ENCODE measurements at places on chromosomes 7 and 10.

GRCh38 chr7:137951700-137952425, 50.0 kb downstream of the CREB3L2 start:
- no peak for DNase-seq

GRCh38 chr10:3426190-3426845, 253.7 kb upstream of the PITRM1 start:
- DNase-seq = no peak

DNA sequence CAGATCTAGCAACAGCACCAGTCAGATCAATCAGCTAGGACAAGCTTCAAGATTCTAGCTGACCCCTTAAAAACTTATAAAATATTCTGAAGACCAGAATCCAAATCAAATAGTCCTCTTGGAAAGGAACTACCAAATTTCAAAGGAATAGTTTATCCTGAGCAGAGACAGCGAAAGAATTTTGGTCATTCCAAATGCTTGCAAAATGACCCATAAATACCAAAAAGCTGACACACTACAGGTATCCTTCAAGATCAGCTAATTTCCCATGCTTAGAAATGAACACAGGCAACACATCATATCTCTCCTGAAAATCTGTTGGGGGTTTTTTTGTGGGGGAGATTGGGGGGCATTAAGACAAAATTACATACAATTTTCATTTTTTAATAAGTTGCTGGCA, 78.8 kb downstream of the PDSS1 start:
- DNase-seq = no peak

DNA sequence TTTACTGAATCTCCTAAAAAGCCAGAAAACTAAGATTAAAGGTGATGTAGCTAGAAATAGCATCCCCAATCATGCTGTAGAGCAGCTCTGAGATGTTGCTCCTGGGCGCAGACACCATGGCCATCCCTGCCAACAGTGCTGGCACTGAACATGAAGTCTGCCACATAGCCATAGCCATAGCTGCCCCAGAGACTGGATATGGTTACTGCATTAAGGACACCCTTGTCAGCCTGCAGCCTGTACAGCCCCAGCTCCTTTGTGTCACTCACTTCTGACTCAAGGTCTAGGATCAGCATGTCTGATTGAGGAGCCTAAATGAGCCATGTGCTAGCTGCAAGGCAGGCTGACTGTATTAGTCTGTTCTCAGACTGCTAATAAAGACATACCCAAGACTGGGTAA, 284.6 kb downstream of the RPS24 start:
- DNase-seq = no peak

- peak; percentile 55 for DNase-seq
These were observed 48.6 kb downstream of the MALSU1 start for GRCh38 chr7:23347682-23348180.

DNA sequence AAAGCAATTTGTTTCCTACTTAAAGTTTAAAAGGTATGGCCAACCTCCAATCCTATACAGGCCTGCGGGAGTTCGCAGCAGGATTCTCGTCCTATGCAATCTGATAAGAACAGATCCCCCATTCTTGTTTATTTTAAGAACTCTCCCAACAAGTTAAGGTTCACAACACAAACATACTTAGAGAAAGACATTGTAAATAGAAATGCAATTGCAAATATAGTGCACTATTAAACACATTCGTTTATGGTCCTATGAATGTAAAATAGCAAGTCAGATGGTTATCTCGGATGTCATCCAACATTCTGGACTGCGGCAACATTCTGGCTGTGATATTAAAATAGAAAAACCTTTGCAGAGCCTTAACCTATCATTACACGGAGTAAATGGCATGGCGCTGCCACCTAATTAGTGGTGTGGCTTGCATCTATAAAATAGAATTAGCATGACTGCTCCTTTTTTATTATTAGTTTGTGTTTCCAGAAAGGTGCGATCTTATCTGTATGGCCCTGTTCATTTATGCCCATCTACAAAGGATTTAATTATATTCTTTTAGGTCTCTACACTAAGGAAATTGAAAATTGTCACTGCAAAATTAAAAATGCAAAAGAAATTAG, 37.0 kb downstream of the BEND7 start:
- no peak for DNase-seq

DNA sequence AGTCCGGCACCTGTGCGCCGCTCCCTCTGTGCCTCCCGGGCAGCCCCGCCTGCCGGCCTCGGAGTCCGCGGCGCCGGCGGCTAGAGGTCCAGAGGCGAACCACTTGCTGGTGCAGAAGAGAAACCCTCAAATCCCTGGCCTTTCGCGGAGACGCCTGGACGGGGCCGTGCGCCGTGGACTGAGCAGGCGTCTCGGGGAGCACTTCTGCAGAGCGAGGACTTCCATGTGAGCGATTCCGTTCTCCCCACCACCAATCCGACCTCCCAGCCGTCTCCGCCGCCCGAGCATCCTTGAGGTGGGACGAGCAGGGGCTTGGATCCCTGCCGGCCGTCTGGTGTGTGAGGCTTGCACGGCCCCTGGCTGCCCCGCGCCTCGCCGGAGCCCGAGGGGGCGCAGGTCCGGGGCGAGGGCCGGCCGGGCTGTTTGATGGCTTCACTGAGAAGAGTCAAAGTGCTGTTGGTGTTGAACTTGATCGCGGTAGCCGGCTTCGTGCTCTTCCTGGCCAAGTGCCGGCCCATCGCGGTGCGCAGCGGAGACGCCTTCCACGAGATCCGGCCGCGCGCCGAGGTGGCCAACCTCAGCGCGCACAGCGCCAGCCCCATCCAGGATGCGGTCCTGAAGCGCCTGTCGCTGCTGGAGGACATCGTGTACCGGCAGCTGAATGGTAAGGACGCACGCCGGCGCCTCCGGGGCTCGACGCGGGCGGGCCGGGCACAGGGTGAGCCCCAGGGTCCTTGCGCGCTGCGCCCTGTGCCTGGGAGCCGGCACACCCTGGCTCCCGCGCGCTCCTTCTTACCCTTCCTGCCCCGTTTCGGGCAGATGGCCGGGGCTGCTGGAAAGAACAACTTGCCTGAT, 660 bp downstream of the GALNT17 start:
- no peak for DNase-seq

DNA sequence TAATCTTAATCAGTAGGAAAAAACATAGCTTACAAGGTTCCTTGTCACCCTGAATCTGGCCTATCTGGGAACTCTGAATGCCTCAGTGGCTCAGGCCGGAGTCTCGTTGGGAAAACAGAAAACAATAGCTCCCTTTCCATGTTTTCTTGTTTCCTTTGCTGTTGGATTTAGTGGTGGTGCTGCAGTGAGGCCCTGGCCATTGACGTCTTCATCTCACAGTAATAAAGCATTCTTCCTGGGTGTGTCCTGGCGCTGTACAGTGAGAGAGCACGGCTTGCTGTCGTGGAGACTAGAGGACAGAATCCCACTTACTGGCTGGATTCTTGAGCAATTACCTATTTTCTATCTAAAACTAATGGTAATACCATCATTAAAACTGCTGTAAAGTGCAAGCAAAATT, 1.3 kb upstream of the SPOCK2 start:
- no peak for DNase-seq

DNA sequence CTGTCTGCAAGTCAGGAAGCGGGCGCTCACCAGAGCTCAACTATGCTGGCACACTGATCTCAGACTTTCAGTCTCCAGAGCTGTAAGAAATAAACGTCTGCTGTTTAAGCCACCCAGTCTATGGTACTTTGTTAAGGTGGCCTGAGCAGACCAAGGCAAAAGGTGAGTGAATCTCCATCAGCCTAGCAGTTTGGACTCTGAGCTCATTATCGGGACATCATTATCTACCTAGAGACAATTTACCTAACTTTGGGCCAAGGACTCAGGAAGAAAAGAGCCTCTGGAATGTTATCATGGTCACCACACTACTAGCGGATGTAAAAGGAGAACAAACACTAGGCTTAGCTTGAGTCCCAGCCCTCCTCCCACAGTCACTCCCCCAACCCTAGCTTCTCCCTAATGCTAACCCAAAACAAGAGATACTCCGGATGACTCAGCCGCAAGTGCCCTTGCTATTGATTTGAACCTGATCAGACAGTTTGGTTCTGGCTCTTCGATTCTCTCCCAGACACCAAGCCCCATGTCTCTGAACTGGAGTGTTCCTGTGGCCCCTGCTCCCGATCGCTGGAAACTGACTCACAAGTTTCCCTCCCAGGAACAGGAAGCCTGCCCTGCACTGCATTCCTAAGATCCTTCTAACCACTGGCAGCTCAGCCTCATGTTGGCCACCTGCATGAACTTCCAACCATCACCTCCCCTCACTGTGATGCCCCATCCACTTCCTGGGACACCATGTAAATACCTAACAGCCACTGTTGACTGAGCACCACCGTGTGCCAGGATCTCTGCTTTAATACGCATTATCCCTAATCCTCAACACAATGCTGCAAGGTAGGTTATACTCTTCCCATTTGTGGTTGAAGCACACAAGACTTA, 34.5 kb downstream of the CREB3L2 start:
- no peak for DNase-seq

DNA sequence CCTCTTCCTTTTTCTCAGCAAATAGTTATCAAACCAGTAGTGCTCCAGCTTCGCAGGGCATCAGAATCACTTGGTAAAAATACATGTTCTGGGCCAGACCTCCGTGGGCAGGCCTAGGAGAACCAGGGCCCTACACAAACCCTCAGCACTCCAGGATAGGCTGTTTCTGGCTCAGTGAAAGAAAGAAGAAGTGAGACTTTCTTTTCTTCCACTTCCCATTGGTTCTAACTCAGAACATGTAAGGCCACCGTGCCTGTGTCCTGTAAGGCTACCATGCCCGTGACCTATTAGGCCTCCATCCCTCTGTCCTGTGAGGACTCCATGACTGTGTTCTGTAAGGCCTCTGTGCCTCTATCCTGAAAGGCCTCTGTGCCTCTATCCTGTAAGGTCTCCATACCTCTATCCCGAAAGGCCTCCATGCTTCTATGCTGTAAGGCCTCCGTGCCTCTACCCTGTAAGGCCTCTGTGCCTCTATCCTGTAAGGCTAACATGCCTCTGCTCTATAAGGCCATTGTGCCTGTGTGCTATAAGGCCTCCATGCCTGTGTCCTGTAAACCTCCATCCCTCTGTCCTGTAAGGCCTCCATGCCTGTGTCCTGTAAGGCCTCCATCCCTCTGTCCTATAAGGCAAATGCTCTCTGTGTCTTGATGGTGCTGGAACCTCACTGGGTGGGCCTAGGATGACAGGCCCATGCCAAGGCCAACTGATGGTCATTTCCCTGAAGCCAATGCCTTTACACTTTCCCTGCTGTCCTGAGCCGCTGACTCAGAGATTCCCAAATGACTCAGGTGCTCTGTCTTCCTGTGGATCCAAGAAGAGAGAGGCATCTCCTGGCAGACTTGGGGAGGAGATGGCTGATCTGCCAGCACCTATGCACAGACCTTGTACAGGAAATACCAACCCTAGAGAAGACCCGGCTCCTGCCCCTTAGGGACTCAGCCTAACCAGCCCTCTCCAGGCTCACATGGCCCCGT, 96.6 kb upstream of the CACUL1 start:
- DNase-seq = no peak

- DNase-seq = peak; percentile 72
These were observed 188.6 kb downstream of the ETV1 start for GRCh38 chr7:13800694-13801448.

GRCh38 chr7:95642173-95642572, 45.9 kb upstream of the PDK4 start:
- DNase-seq = no peak

Measured in AG09309 (cell line).